ENCODE measurements at places on chromosomes 4 and X. TPM values are rescaled to one million over a fixed set of nuclear protein-coding genes. Genes with fewer than 3 reads are reported as not detected.

GRCh38 chr4:73453701-73454005 is 17.6 kb downstream of the AFP start:
- no peak overlapping the region for H3K4me3 ChIP-seq
- no peak for DNase-seq
- H3K36me3 ChIP-seq = no peaks in the 10 kb centered on the region
- H3K27ac ChIP-seq = no peak overlapping the region
- no peaks in the 10 kb centered on the region for H3K4me1 ChIP-seq

- no peak for DNase-seq
- H3K4me3 ChIP-seq = no peak overlapping the region
- H3K36me3 ChIP-seq = no peaks in the 10 kb centered on the region
- H3K4me1 ChIP-seq = no peaks in the 10 kb centered on the region
- peaks cover 15% of the 10 kb centered on the region for H3K27me3 ChIP-seq
These were observed 86.7 kb downstream of the JAKMIP1 start for GRCh38 chr4:6113641-6114040.

DNA sequence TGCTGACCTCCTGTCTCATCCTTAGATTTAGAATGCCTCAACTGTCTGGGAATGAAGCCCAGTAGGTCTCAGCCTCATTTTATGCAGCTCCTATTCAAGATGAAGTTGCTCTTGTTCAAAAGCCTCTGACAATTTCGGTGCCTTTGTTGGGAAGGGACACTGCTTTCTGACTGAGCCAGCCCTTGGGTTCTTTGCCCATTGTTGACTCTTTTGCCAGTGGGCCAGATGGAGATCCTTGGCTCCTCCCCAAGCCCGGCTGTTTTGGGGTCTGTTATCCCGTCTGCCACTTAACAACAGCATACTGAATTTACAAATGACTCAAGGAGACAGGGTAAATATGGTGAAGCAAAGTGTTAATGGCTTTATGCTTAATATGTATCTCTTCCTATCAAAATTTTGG is 58.3 kb upstream of the PRKX start:
- H3K36me3 ChIP-seq = no peaks in the 10 kb centered on the region
- DNase-seq = no peak
- H3K4me3 ChIP-seq = no peak overlapping the region
- H3K27ac ChIP-seq = no peak overlapping the region
- no peaks in the 10 kb centered on the region for H3K27me3 ChIP-seq

- H3K4me1 ChIP-seq = no peaks in the 10 kb centered on the region
- H3K36me3 ChIP-seq = peaks cover 11% of the 10 kb centered on the region
- H3K4me3 ChIP-seq = no peak overlapping the region
- H3K27ac ChIP-seq = no peak overlapping the region
- no peaks in the 10 kb centered on the region for H3K27me3 ChIP-seq
- DNase-seq = no peak
These were observed 102.6 kb downstream of the PDE5A start for GRCh38 chr4:119525771-119526712.

GRCh38 chrX:73850124-73851013 is 287.4 kb downstream of the CHIC1 start:
- no peaks in the 10 kb centered on the region for H3K4me1 ChIP-seq
- H3K27ac ChIP-seq = no peak overlapping the region
- H3K27me3 ChIP-seq = no peaks in the 10 kb centered on the region
- no peaks in the 10 kb centered on the region for H3K36me3 ChIP-seq
- H3K4me3 ChIP-seq = no peak overlapping the region

DNA sequence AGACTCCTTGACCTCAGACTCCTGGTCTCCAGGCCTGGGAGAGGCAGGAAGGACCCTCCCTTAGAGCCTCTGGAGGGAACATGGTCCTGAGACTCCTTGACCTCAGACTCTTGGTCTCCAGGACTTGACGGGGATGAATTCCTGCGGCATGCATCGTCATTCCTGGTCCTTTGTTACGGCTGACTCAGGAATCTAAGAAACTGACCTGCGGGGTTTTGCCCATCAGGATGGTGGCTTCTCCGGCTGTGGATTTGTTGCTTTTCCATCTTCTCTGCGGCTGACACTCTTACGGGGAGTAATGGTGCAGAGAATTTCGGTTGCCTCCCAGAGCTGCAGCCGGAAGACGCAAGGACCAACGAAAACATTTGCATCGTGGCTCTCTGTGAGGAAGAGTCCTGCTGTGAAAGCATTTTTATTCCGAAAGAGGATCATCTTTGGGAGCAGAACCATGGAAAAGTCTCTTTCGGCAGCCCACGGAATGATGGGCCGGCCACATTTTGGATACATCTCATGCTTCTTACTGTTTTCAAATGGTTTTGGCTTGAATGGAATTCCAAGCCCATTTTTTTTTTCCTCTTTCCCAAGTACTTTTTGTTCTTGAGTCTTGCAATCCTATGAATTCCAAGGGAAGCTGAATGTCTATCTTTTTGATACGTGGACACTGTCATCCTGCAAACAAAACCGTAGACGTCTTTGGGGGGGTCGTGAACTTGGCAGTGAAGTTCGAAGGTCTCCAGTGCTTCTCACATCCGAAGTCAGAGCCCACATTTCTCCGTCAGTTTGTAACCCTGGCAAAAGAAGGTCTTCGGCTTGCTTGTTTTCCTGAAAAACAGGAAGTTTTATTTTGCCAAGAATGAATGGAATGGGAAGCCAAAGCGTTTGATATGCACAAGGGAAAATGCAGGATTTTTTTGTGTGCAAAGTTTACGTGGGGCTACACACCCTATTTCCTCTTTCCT is 36.5 kb downstream of the SHOX start:
- no peaks in the 10 kb centered on the region for H3K4me1 ChIP-seq
- DNase-seq = no peak
- no peak overlapping the region for H3K27ac ChIP-seq
- no peaks in the 10 kb centered on the region for H3K27me3 ChIP-seq

- no peak overlapping the region for H3K4me3 ChIP-seq
- no peaks in the 10 kb centered on the region for H3K36me3 ChIP-seq
- no peak for DNase-seq
- H3K4me1 ChIP-seq = no peaks in the 10 kb centered on the region
These were observed 51.7 kb upstream of the MMAA start for GRCh38 chr4:145567516-145567915.

DNA sequence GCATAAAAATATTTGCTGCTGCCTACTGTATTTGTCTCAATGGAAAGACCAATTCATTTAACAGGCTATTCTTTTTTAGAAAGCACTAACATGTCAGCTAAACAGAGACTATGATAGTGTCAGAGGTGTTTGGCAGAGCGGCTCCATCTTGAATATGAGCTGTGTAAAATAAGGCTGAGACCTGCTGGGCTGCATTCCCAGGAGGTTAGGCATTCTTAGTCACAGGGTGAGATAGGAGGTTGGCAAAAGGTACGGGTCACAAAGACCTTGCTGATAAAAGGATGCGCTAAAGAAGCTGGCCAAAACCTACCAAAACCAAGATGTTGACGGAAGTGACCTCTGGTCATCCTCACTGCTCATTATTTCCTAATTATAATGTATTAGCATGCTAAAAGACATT is 41.8 kb downstream of the NPY5R start:
- no peak overlapping the region for H3K4me3 ChIP-seq
- no peak for DNase-seq
- peaks cover 22% of the 10 kb centered on the region for H3K27me3 ChIP-seq

DNA sequence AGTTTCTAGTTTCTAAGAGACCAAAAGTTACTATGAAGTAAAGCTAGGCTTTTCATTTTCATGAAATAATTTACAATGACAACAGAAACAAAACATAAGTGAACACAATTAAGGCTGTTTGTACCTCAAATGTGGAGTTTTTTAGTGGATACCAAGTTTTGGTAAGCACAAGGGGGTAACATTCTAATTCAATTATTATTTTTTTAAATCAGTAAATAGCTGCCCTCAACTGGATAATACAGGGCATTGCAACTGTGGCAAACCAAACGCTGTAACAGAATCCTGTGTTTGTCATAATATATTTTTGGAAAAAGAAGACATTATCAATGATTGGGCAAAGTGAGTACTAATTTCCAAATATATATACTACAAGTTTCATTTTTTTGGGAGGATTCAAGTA is 150.3 kb downstream of the FBXW7 start:
- peak; percentile 10 for DNase-seq
- no peak overlapping the region for H3K27ac ChIP-seq
- H3K27me3 ChIP-seq = no peaks in the 10 kb centered on the region

DNA sequence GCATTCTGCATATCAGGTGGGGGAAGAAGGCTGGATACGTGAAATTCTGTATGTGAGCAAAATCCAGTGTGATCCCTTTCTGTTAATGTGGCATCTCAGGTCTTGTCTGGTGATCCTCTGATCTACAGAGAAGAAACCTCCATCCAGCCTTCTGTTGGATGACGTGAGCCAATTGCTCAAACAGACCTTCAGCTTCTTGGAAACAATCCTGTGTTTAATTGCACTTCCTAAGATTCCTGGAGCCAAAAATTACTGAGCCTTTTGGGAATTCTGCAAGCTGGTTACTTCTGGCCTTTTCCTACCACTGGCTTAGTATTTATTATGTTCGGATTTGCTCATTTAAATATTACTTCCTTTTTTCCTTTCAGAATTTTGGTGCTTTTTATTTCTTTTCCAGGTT is 51.2 kb downstream of the TRIML1 start:
- H3K4me3 ChIP-seq = no peak overlapping the region
- DNase-seq = no peak
- no peak overlapping the region for H3K27ac ChIP-seq
- peaks cover 2% of the 10 kb centered on the region for H3K27me3 ChIP-seq
- no peaks in the 10 kb centered on the region for H3K36me3 ChIP-seq
- H3K4me1 ChIP-seq = no peaks in the 10 kb centered on the region

GRCh38 chr4:578451-579443 is 2.7 kb upstream of the TMEM271 start:
- H3K4me3 ChIP-seq = no peak overlapping the region
- H3K36me3 ChIP-seq = no peaks in the 10 kb centered on the region
- DNase-seq = no peak
- H3K27me3 ChIP-seq = peaks cover 51% of the 10 kb centered on the region
- H3K4me1 ChIP-seq = peaks cover 12% of the 10 kb centered on the region
- H3K27ac ChIP-seq = no peak overlapping the region

DNA sequence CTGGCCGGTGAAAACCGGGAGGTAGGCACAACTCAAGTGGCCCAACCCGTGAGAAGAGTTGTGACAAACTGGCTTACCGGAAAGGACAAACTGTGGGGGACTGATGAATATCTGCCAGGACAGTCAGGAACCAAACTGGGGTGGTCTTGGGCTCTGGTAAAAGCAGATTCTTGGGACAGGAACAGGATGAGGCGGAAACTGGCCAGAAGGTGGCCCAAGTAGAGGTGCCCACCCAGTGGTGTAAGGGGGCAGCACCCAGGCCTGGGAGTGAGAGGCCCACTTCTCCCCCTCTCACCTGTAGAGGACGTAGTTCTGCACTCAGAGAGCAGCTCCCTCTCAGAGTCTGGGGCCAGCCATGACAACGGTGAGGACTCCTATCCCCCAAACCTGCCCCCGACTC is 5.9 kb downstream of the CCDC120 start:
- H3K4me1 ChIP-seq = no peaks in the 10 kb centered on the region
- no peaks in the 10 kb centered on the region for H3K27me3 ChIP-seq
- H3K4me3 ChIP-seq = no peak overlapping the region
- H3K36me3 ChIP-seq = no peaks in the 10 kb centered on the region
- H3K27ac ChIP-seq = peak overlapping the region; percentile 26

DNA sequence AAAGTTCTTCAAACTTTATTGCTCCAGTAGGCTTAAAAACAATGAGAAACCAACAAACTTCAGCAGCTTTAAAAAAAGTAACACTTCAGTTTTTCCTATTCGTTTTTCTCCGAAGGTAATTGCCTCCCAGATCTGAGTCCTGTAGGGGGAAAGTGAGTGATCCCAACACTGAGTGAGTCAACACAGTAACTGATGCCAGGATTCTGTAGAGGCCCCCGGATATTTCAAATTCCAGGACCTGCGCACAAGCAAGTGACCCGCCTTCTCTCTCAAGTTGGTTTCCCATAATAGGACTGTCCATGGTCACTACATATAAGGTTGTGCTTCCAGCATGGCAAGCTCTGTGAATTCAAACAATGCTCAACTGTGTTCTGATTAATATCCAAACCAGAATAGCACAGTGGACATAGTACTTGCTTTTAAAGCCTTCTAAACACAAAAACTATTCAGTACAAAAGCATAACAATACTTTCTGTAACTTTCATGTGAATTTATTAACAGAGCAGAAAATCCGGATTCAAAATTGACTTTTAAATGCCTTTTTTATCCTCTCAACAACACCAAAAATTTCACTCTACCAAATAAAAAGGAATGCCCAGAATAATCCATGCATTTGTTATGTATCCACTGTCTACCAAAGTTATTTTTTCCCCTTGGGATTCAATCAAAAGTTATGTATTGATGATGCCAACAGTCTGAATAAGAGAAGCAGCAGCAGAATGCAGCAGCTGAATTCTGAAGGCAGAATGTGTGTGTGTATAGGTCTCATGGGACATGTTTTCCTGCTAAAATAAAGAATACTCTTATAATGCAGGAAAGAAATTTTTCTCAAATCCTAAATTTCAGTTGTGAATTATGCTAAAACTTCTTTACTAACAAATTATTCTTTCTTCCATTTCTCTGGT is at the start of gene DMD:
DMD (minus strand) TSS at position 194 of the 905 bp plus-strand sequence. CDS start 237 bp downstream, outside the sequence.
- H3K4me1 ChIP-seq = no peaks in the 10 kb centered on the region
- no peaks in the 10 kb centered on the region for H3K27me3 ChIP-seq

- H3K27me3 ChIP-seq = no peaks in the 10 kb centered on the region
- peaks cover 72% of the 10 kb centered on the region for H3K36me3 ChIP-seq
- no peak for DNase-seq
- no peak overlapping the region for H3K27ac ChIP-seq
- H3K4me1 ChIP-seq = no peaks in the 10 kb centered on the region
These were observed 346.2 kb downstream of the ARHGAP10 start for GRCh38 chr4:148078061-148078460.

DNA sequence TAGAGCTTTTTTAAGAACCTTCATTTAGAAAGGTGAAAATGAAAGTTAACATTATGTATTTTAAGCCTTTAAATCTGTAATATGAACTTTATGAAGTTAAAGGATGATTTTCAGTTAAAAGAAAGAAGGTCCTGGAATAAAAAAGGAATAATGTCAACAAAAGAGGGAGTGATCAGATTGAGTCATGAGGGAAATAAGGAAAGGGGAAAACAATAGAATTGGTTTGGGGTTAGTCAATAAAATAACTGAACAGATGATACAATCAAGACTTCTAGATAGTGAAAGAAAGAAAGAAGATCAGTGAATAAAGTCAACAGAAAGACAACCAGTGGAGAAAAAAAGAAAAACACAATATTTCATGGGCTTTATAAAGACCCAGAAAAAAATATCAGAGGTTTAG is 291.6 kb upstream of the ARSJ start:
- H3K4me3 ChIP-seq = no peak overlapping the region
- H3K27me3 ChIP-seq = no peaks in the 10 kb centered on the region
- no peak overlapping the region for H3K27ac ChIP-seq
- no peak for DNase-seq
- no peaks in the 10 kb centered on the region for H3K36me3 ChIP-seq

Gene SLC34A2
- total RNA-seq = not detected

Gene SLC9B1
- total RNA-seq = 2.0 TPM

Gene SCLT1
- total RNA-seq = 20.3 TPM

Gene RPA4
- 0.38 TPM for total RNA-seq

Gene UGT2B11
- not detected for total RNA-seq

Gene F11
- not detected for total RNA-seq

Gene AREG
- total RNA-seq = 2.1 TPM

Gene FGF5
- total RNA-seq = not detected

Gene CSAG3
- 0.26 TPM for total RNA-seq

Gene NEIL3
- total RNA-seq = 22.7 TPM

All from activated naive CD4-positive, alpha-beta T cell treated with anti-CD3 and anti-CD28 coated beads for 36 hours (primary cell).